ENCODE measurements at places on chromosomes 7 and 10.

DNA sequence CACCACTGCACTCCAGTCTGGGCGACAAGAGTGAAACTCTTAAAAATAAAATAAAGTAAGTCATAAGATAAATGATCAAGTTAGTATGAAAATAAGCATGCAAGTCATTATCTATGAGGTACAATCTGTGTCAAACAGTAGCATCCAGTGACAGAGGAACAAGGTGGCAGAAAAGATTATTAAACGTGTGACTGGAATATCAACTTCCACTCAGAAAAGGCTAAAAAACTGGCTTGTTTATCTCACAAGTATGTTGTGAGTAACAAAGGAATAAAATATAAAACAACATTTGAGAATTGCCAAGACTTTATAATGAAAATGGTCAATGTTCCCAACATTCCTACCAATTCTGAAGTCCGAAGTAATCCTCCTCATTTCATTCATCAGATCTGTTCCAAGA is 30.3 kb downstream of the ITGB1 start:
- no peak overlapping the region for H3K27ac ChIP-seq
- H3K36me3 ChIP-seq, result peaks cover 32% of the 10 kb centered on the region
- DNase-seq, result no peak
- no peak overlapping the region for H3K4me3 ChIP-seq
- H3K4me1 ChIP-seq, result no peaks in the 10 kb centered on the region
- H3K27me3 ChIP-seq, result no peaks in the 10 kb centered on the region

DNA sequence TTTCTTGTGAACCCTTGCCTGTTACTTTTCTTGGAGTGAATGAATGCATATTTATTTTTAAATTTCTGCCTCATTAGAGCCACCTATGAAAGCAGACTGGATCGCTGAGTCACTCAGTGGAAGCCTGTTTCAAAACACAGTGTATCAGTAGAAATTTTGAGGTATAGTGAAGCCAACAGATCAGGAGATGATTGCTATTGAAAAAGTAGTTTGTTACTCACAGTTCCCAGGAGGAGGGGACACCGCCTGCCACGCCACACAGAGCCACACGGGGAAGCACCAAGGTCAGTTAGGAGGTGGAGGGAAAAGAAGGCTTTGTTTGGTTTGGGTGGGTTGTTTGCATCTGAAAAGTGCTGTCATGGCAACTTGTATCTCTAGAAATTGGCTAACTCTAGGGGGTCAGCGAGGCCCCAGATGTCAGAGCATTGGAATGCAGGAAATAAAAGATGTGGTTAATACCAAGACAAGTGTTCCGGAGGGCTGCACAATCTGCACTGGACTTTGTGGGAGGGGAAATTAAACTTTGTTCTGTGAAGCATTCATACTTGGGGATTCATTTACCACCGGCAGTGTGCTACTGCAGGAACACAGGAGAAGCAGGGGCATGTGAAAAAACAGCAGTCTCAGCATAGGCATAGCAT is 106.4 kb upstream of the SDK1 start:
- H3K36me3 ChIP-seq, result no peaks in the 10 kb centered on the region
- no peak for DNase-seq
- H3K4me3 ChIP-seq, result no peak overlapping the region
- H3K27me3 ChIP-seq, result no peaks in the 10 kb centered on the region
- H3K27ac ChIP-seq, result no peak overlapping the region
- no peaks in the 10 kb centered on the region for H3K4me1 ChIP-seq

- no peaks in the 10 kb centered on the region for H3K4me1 ChIP-seq
- no peak overlapping the region for H3K27ac ChIP-seq
- H3K27me3 ChIP-seq, result no peaks in the 10 kb centered on the region
- H3K36me3 ChIP-seq, result no peaks in the 10 kb centered on the region
Measured at GRCh38 chr7:121151774-121152221, 163.3 kb downstream of the CPED1 start.

DNA sequence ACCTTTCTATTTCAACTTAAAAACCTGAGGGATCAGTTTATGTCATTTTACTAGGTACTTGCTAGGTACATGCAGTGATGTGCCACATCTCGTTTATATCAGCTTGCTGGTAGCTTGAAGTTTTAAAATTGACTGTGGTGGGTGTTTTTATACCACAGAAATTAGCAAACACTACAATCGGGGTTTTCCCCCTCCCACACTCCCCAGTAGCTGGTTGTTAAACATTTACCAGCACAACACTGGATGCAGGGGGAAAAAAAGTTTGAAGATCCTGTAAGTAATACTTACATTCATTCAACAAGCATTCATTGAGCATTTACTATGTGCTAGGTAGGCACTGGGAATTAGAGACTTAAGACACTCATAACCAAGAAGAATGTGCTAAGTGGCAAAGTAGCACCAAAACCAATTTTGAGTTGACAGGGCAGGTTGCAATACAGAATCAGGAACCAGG is 32.6 kb downstream of the USP6NL start:
- no peaks in the 10 kb centered on the region for H3K27me3 ChIP-seq
- no peak for DNase-seq
- no peaks in the 10 kb centered on the region for H3K36me3 ChIP-seq
- H3K4me3 ChIP-seq, result no peak overlapping the region

DNA sequence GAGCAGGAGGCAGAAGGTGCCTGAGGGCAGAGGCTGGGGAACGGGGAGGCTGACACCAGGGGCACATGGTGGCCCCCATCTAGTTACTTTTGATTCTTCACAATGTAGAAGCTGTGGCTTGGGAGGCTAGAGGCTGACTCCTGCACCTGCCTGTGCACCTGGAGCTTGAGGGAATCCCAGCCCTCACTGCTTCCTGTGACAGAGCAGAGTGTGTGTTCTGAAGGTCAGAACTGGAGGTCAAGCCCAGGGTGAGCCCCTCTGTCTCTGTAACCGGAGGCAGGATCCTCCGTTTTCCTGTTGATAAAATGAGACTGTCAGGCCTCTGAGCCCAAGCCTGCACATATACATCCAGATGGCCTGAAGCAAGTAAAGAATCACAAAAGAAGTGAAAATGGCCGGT is 124.8 kb downstream of the ACTR3B start:
- H3K27me3 ChIP-seq, result no peaks in the 10 kb centered on the region
- no peaks in the 10 kb centered on the region for H3K4me1 ChIP-seq
- no peak overlapping the region for H3K27ac ChIP-seq
- no peak overlapping the region for H3K4me3 ChIP-seq
- no peak for DNase-seq
- H3K36me3 ChIP-seq, result no peaks in the 10 kb centered on the region

DNA sequence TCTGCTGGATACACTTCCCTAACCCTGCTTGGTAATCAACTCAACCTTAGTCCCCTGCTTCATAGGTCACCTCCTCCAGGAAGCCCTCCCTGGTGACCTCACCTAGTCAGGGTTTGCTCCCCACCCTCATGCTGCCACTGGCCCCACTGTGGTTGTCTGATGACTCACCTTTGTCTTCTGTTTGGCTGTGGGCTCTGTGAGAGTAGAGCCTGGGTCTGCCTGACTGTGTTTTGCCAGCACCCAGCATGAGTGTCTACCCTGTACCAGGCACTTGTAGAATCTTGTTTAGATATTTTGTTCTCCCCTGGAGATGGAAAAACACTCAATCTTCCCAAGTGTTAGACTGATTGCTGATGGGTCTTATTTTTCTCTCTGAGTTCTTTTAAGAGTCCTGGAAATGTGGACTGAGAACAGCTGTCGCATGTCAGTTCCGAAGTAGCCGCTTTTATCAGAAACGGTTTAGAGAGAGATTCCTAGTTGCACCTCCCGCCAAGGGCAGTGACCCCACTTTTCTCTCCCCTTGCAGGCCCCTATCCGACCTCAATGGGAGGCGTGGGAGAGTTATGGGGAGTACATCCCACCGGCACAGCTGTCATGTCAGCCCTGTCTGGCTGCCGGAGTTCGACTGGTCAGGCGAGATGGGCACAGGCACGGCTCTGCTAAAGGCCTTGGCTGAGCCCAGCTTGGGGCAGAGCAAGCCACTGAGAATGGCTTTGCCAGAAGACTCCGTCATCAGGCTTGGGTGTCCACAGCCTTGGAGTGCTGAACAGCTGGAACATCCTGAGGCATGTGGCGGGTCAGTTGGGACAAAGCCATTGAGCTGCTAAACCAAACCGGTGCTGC is 134.3 kb downstream of the GRK5 start:
- no peak for DNase-seq
- H3K4me3 ChIP-seq, result no peak overlapping the region
- no peaks in the 10 kb centered on the region for H3K4me1 ChIP-seq

- no peak overlapping the region for H3K27ac ChIP-seq
- H3K4me3 ChIP-seq, result no peak overlapping the region
- H3K27me3 ChIP-seq, result no peaks in the 10 kb centered on the region
- DNase-seq, result no peak
Measured at GRCh38 chr7:66237906-66238772, 33.0 kb downstream of the TPST1 start.

Measured in CD8-positive, alpha-beta memory T cell (primary cell).